ENCODE measurements at places on chromosomes 5 and 9. TPM values are rescaled to one million over a fixed set of nuclear protein-coding genes. Genes with fewer than 3 reads are reported as not detected.
A peak's percentile ranks its signal among the peaks of the same experiment; 100 is the strongest.

Gene ALDH1A1
- 17.7 TPM for total RNA-seq

GRCh38 chr5:178078197-178079010 is 34.9 kb upstream of the N4BP3 start:
- H3K27ac ChIP-seq: no peak overlapping the region
- H3K27me3 ChIP-seq: peaks cover 86% of the 10 kb centered on the region
- H3K36me3 ChIP-seq: no peaks in the 10 kb centered on the region
- peak; percentile 77 for DNase-seq

DNA sequence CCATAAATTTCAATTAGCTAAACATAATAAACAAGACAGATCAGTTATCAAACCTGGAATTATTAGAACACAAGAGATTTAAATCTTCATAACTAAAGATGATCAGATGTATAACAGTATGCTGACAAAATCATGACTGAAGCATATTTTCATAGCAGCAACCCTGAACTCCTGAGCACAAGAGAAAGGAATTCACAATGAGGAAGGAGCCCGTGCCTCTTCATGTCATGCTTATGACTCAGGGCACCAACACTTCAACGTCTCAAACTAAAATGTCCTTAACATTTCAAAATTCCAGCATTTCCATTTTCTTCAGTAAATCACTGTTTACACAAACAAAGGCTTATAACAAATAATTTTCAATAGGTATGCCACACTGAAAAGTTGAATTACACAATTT is 6.7 kb downstream of the AP3B1 start:
- no peaks in the 10 kb centered on the region for H3K36me3 ChIP-seq
- H3K4me3 ChIP-seq: no peak overlapping the region
- H3K4me1 ChIP-seq: peaks cover 51% of the 10 kb centered on the region
- no peak overlapping the region for H3K27ac ChIP-seq
- DNase-seq: peak; percentile 36

- no peaks in the 10 kb centered on the region for H3K4me1 ChIP-seq
- H3K36me3 ChIP-seq: no peaks in the 10 kb centered on the region
- no peak overlapping the region for H3K27ac ChIP-seq
- DNase-seq: no peak
- no peak overlapping the region for H3K4me3 ChIP-seq
These were observed 218.5 kb downstream of the TMEM232 start for GRCh38 chr5:110507972-110508371.

- DNase-seq: peak; percentile 30
- H3K36me3 ChIP-seq: peaks cover 7% of the 10 kb centered on the region
- H3K4me1 ChIP-seq: peaks cover 19% of the 10 kb centered on the region
These were observed 48.2 kb downstream of the CDK5RAP2 start for GRCh38 chr9:120531683-120532300.

Measured in Calu3 (cell line).